ENCODE measurements at places on chromosomes 2 and 18.

DNA sequence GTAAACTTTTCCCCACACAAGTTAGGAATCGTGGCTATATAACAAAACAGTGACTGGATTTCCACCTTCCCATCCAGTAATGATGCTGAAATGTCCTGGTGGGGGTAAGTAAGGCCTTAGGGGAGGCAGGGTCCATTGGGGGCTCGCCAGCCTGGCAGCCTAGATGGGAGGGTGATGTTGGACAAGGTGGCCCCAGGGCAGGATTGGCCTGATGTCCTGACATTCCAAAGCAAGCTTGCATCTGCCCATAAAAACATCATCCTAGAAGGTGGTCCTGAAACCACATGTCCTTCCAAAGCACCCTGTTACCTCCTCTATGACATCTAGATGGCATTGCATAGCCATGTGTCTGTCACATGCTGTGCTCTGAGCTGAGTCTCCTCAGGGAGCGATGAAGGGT, 54.1 kb upstream of the RAB6C start:
- no peak for DNase-seq

DNA sequence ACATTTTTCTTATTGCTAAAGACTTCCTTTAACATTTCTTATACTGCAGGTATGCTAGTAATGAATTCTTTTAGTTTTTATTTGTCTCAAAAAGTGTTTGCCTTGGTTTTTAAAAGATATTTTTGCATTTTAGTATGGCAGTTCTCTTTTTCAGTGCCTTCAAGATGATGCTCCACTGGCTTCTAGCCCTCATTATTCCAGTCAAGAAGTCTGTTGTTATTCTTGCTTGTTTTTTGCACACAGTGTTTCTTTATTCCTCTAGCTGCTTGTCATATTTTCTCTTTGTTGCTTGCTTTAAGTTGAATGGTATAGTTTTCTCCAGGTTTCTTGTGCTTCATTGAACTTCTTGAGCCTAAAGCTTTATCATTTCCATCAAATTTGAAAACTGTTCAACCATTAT, 158.0 kb upstream of the SPHKAP start:
- DNase-seq, result no peak

GRCh38 chr2:228592925-228593324, 411.4 kb upstream of the SPHKAP start:
- DNase-seq, result no peak

DNA sequence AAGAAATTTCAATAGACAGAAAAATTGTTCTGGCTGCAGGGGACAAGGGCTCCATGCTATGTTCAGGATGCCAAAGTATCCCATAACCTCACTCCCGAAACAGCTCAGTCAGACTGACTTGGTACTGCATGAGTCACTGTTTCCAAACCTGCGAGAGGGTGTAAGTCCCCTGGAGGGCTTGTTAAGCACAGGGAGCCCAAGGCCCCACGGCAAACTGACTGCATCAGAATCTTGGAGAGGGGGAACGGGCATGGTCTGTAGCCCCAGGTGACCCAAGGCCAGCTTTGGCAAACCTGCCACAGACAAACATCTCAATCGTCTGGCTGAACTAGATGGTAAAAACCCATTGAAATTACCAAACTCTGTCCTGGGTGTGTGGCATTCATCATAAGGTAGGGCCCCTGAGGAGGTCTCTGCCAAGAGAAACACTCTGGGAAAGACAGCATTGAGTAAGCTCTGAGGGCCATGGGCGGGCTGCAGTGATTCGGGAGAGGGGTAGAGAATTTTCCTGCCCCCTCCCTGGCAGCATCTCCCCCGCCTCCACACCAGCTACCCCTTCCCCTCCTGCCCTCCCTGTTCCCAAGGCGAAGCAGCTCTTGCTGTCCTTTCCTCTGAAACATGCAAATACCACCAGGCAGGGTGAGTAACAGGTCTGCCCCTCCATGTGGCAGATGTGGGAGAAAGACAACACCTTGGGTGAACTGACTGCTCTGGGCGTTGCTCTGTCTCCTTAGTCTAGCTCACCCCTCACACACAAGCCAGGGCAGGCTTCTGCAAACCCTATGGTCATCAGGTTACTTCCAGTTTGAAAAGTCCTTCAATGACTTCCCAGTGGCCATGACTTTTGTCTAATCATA, 274.7 kb upstream of the SIX2 start:
- DNase-seq, result no peak

- no peak for DNase-seq
Observed at GRCh38 chr2:77443076-77443475, 79.1 kb downstream of the LRRTM4 start.

DNA sequence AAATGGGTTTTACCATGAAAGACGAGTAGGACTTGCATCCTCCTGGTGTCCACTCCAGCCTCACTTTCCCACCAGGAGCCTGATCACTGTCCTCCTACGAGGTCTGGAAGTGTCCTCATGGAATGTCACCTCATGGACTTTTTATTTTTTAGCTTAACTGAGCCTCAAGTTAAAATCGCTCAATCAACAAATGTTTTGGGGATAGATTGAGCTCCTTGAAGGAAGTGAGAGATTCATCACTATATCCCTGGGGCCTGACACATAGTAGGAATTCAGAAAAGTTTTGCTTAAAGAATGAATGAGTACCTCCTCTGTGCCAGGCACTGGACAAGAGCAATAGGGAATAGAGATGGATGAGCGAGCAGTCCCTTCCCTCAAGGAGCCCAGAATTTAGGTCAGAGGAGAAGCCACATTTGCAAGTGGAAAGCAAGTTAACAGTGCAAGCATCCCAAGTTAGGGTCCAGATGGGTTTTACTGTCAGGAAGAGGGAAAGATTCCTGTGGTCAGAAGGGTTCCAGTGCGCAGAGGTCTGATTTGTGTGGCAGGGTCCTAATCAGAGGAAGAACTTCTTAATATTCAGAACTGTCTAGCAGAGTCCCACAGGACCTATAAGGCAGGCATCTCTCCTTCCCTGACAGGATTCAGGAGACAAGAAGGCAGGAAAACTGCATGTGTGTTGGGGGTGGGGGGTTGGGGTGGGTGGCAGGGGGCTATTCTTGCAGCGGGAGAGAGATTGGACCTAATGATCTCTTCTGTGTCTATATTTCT, 67.0 kb downstream of the MYCN start:
- DNase-seq, result no peak

- DNase-seq, result no peak
Observed at GRCh38 chr18:21393986-21394385, 152.0 kb downstream of the GREB1L start.

- no peak for DNase-seq
Observed at GRCh38 chr2:77520641-77521547, 1.3 kb downstream of the LRRTM4 start.

All from activated CD8-positive, alpha-beta memory T cell treated with anti-CD3 and anti-CD28 coated beads, Interleukin-2, amount 50 U/mL, for 48 hours (primary cell).